ENCODE measurements at places on chromosomes 2 and 18.

- DNase-seq = no peak
- H3K4me1 ChIP-seq = no peaks in the 10 kb centered on the region
- H3K27ac ChIP-seq = no peak overlapping the region
- H3K4me3 ChIP-seq = no peak overlapping the region
- H3K27me3 ChIP-seq = no peaks in the 10 kb centered on the region
- peaks cover 36% of the 10 kb centered on the region for H3K36me3 ChIP-seq
Observed at GRCh38 chr2:70988151-70988550, 6.5 kb downstream of the TEX261 start.

GRCh38 chr2:30784682-30785081 is 22.6 kb downstream of the CAPN13 start:
- H3K27ac ChIP-seq = no peak overlapping the region
- no peak overlapping the region for H3K4me3 ChIP-seq
- H3K4me1 ChIP-seq = no peaks in the 10 kb centered on the region
- H3K27me3 ChIP-seq = peaks cover 33% of the 10 kb centered on the region

GRCh38 chr2:203261326-203262159 is 22.7 kb downstream of the CYP20A1 start:
- H3K4me3 ChIP-seq = no peak overlapping the region
- H3K27ac ChIP-seq = no peak overlapping the region
- H3K27me3 ChIP-seq = no peaks in the 10 kb centered on the region
- no peak for DNase-seq
- H3K4me1 ChIP-seq = no peaks in the 10 kb centered on the region
- peaks cover 21% of the 10 kb centered on the region for H3K36me3 ChIP-seq

- no peaks in the 10 kb centered on the region for H3K27me3 ChIP-seq
- peaks cover 5% of the 10 kb centered on the region for H3K36me3 ChIP-seq
- DNase-seq = no peak
- H3K4me1 ChIP-seq = 0 out of 2 replicates have a peak, but pooled peaks cover 4% of the 10 kb centered on the region
Observed at GRCh38 chr2:48508461-48509124, 21.4 kb upstream of the STON1 start.

DNA sequence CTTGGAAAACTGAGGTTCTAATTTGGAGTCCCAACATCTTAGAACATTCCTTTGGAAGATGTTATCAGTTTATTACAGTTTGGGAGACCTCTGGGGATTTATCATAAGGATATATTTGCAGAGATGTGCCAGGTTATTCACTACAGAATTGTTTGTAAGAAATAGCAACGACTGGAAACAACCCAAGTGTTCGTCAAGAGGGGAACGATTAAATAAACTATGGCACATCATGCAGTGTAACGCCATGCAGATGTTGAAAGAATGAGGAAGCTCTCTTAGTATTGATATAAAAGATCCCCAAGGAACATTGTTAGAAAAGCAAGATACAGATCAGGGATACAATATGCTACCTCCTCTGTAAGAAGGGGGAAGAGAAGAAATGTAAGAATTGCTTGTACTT is 210.6 kb downstream of the TMEM247 start:
- H3K27ac ChIP-seq = no peak overlapping the region
- no peak overlapping the region for H3K4me3 ChIP-seq
- peaks cover 15% of the 10 kb centered on the region for H3K4me1 ChIP-seq
- no peak for DNase-seq
- H3K27me3 ChIP-seq = no peaks in the 10 kb centered on the region

GRCh38 chr2:240348522-240348921 is 86.9 kb upstream of the GPC1 start:
- H3K4me3 ChIP-seq = no peak overlapping the region
- peaks cover 7% of the 10 kb centered on the region for H3K4me1 ChIP-seq
- no peaks in the 10 kb centered on the region for H3K36me3 ChIP-seq
- peaks cover 11% of the 10 kb centered on the region for H3K27me3 ChIP-seq

Data from SJCRH30 (cell line).